Activated CD4-positive, CD25-positive, alpha-beta regulatory T cell treated with anti-CD3 and anti-CD28 coated beads, Interleukin-2, amount 50 U/mL, for 72 hours (primary cell): ENCODE measurements at places on chromosomes 5 and 9.

- no peak for DNase-seq
Measured at GRCh38 chr5:173330338-173331206, 2.4 kb upstream of the STC2 start.

DNA sequence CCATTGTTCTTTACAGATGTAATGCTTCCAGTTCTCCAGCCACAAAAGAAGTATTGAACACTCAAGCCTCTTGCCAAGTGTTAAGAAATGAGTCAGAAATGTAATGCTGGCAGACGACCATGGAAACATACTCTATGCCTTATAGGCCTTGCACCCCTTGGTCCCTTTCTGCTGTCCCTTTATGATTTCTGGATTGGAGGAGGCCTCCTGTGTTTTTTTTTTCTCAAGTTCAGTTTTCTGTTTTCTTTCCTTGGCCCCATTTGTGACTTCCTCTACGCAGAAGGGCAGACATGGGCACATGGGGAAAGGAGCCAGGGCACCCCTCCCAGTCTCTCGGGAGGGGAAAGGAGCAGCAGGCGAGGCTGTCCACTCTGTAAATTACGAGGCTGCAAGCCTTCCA lies 53.4 kb downstream of the SNX18 start:
- DNase-seq: no peak

DNA sequence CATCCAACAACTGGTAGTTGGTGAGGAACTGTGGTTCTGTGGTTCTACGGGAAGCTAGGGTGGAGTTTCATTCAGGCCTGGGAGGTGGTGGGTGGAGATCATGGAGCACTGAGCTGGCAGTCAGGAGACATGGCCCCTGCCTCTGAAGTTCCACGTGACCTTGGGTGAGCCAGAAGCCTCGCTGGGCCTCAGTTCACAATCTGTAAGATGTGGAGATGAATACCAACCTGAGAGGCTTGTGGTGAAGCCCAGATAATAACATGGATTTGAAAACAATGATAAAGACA lies 177.9 kb downstream of the MACROH2A1 start:
- no peak for DNase-seq

- no peak for DNase-seq
Measured at GRCh38 chr9:121206516-121207370, 5.1 kb upstream of the RAB14 start.

- DNase-seq: no peak
Measured at GRCh38 chr9:35763803-35764202, 9.7 kb upstream of the MSMP start.

DNA sequence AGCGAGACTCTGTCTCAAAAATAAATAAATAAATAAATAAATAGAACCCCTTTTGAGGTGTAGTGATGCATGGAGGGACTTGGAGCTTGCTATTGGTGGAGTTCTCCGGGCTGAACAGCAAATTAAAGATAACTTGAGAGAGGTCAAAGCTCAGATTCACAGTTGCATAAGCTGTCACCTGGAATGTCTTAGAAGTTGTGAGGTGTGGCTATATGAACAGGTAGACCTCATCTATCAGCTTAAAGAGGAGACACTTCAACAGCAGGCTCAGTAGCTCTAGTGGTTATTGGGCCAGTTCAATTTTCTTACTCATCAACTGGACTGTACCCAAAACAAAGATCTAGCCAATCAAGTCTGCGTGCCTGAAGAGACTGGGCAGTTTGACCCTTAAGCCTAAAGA lies 11.7 kb upstream of the STING1 start:
- no peak for DNase-seq

DNA sequence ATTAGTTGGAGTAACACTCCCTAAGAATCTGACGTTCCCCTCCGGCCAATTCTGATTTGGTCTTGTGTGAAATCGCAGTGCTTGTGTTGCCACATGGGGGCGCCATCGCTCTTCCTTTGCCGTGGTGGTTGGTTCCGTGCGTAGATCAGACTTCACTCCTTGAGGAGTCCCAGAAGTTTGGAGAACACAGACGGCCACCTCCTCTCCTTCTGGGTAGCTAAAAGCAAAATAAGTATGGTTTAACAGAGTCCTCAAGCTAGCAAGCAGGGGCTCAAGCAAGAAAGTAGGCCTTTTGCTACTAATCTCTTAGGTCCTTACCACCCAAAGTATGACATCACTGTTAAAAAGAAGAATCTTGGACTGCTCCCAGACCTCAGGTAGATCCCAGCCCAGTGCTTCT lies 59.5 kb downstream of the HSPA4 start:
- DNase-seq: peak; percentile 78

DNA sequence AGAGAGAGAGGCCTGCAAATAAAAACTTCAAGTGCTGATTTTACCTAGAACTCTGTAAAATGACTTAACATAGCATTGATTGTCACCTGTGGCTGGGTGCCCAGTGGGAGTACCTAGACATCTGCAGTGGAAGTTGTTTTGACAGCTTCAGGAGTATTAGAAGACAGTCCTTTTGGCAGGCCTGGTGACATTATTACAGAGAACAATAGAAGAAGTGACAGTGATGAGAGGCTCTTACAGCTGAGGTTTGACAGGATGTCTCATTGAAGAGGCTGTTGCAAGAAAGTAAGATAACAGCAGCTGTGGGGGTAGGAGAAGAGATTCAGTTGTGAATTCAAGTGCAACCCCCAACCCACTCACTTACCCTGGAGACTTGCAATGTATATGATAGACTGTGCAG lies 27.9 kb upstream of the MUSK start:
- no peak for DNase-seq

GRCh38 chr5:140677947-140678346 lies 4.6 kb upstream of the DND1 start:
- DNase-seq: no peak

DNA sequence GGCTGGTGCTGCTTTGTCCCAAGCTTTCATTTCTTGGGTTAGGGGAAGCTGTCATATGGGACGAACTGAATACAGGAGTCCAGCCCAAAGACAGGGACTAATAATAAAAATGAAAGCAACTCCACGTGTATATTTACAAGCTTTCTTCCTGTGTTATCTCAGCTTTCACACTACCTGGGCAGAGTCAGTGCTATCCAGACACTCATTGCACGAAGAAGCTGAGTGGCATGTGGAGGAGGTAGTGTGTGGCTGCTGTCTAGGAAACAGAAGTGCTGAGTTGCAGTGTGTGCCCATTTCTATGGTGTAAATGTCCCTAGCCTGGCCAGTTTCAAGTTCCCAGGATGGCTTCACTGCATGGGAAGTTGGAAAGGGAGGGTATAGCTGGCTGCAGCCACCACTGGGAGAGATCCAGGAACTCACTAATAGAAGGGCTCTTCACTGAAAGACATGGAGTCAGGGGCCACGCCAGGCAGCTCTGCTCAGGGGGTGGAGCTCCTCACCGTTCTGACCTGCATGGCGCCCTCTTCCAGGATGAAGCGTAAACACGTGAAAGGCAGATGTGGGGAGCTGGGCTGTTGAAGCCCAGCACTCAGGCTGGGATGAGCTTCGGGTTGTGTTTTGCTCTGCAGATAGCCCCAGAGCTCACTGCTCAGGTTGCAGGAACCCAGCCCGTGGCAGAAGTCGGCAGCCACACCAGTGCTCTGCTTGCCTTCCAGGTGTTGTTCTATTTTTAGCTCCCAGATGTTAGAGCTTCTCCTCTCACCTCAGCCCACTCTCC lies 116.9 kb downstream of the IRX2 start:
- DNase-seq: no peak

GRCh38 chr9:115938479-115938878 lies 215.1 kb upstream of the PAPPA start:
- no peak for DNase-seq

DNA sequence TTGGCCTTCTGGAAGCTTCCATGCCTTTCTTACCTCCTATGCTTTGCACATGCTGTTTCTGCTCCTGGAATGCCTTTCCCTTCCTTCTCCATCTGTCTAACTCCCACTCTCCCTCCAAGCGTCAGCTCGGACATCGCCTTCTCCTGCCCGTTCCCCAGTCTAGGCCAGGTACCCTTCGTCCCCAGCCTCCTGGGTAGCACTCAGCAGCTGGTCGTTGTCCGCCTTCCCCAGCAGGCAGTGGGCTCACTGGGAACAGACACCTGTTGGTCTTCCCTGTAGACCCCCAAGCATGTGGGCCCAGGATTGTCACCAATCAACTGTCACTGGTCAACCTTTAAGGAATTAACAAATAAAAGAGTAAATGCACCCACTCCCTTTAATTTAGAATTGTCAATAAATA lies 202.2 kb downstream of the RGS3 start:
- DNase-seq: no peak

- peak; percentile 34 for DNase-seq
Measured at GRCh38 chr5:52989025-52989780, at the start of gene ITGA2. TSS of gene ITGA2 (plus strand) at chr5:52989352. CDS start at chr5:52989469, 117 bp downstream.

DNA sequence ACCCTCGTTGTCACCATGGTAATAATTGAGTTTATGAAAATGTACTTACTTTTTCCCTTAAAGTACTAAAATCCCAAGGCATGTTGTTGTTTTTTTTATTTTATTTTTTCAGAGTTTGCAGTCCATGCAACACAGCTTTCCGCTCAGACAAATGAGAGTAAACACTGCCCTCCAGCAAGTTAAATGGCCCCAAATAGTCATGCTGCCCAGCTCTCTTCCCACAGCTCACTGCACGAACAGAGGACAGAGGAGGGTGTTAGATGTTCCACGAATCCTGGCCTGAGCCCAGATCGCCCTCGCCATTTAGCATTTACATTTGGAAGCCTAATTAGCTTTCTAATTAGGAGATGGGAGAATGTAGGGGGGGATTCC lies 1.9 kb downstream of the NIM1K start:
- DNase-seq: no peak

- no peak for DNase-seq
Measured at GRCh38 chr5:30747412-30747811, 446.1 kb upstream of the CDH6 start.
